Ovary (tissue), 10 donors: ENCODE measurements at places on chromosomes 2 and 18.

DNA sequence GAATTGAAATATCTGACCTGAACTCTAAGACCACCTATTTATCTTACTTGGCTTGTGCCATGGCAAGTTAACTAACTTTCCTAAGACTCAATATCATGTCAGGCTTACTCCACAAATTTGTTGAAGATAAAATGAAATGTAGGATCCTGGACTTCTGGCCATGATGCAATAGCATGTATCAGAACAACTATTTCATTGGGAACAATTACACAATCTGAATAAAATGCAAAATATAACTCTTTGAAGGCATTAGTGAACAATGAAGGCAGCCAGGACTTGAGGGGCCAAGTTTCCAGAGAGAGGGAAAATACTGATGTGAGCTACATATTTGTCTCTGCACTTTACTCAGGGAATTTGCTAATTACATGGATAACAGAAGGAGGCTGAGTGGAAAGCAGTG is 476.5 kb upstream of the ACVR2A start:
- no peak for DNase-seq

DNA sequence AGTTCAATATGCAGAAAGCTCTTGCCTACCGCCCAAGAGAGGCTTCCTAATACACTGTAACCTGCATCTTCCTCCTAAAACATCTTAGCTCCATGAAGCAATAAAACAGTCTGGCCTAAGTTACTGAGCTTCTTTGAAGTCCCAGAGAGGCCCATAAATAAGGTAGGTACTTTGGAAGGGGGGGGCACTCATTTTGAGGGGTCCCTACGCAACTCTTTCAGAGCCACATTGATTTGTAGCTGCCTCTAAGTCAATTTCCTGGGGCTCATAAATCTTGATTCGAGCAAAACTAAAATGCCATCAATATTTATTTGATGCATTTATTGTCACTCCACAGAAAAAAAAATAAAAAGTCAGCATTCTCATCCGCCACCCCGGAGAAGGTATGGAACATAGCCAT is 60.4 kb upstream of the SIX2 start:
- no peak for DNase-seq

GRCh38 chr2:98161186-98161585 is 74.2 kb downstream of the VWA3B start:
- no peak for DNase-seq

GRCh38 chr18:74803769-74804168 is 206.1 kb downstream of the ZNF407 start:
- no peak for DNase-seq
